ENCODE measurements at places on chromosomes 16 and 17.

DNA sequence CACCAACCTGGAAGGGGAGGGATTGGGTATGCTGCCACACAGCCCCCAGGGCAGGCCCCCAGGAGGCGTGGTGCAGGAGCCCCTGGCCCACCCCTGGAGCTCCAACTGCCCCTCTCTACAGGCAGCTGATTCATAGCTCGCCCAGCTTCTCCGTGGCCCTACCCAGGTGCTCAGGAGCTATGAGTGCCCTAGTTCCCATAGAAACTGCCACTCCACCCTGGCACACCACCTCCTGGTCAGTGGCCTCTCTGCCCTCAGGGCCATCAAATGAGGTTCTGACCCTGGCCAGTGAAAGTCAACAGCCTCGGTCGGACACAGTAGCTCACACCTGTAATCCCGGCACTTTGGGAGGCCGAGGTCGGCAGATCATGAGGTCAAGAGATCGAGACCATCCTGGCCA lies 18.0 kb downstream of the CNGB1 start:
- no peak for DNase-seq

DNA sequence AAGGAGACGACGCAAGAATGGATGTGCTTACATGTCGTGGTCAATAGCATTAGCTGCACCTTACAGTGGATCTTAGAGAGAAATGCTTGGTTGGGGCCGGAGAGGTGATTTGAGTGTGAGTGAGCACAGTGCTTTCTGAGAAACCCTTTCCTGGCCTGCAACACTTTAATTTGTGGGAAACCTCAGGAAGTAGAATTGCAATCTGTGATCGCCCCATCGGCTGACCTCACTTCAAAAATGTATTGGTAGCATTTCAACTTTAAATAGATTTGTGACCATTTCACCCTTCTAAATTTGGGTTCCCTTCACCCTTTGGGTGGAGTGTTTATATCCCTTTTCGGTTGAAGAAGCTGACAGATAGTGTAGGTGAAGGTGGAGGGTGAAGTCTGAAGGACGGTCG lies 13.2 kb downstream of the PRKCB start:
- DNase-seq, result no peak

DNA sequence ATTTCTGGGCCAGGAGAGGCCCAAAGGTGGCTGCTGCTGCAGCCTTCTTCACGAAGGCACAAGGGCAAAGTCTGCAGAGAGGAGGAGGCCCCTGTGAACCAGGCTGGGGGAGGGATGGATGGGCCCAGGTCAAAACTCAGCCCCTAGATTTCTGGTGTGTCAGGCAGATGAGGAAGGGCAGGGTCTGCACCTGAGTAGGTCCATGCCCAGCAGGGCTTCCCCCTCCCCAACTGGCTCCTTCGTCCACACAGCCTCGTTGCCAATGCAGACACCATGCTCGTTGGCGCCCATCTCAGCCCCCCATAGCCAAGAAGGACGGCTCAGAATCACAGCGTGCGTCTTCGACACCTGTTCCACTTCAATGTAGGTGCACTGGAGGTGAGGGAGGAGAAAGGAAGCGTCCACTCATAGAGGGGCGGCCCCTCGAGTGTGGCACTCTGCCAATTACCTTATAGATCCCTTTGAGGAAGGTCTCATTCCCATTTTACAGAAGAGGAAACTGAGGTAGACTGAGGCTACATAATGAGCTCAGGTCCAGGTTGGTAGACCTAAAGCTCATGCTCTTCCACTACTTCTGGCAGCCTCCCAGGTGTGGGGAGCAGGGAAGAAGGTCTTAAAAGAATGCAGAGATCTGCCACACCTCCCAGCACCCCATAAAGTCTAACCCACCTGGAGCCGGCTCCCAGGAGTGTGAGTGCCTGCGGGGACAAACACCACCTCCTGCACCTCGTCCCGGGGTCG lies 902 bp downstream of the SCRN2 start:
- DNase-seq, result no peak

- DNase-seq, result no peak
These were observed 257.6 kb upstream of the SDK2 start for GRCh38 chr17:73901661-73902415.

DNA sequence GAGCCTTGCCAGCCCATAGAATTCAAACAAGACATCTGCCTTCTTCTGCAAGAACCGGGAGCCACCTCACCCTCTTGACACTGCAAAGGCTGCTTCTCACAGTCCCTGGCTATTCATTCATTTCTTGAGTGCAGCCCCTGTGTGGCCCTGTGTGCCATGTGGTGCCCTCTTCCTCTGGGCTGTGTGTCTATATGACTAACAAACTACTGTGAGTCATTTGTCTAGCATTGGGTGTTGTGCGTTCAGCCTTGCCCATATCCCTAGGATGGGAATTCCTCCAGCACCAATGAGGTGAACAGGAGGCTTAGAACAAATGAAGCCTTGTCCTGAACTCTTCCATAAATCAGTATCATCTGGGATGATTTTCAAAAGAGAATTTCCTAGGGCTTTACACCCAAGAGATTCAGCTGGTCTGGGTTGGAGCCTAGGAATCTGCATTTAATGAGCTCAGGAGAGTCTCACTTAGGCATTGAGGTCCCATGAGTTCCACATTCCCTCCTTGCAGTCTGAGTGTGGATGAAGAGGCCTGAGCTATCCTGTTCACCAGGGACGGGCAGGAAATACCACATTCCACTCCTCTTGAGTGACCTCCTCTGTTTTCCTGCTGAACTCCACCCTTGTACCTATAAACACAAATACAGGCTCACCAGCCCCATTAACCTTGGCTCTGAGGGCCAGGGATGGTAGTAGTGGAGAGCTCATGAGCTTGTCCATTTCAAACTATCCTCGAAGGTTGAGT lies 308.7 kb upstream of the N4BP1 start:
- no peak for DNase-seq

DNA sequence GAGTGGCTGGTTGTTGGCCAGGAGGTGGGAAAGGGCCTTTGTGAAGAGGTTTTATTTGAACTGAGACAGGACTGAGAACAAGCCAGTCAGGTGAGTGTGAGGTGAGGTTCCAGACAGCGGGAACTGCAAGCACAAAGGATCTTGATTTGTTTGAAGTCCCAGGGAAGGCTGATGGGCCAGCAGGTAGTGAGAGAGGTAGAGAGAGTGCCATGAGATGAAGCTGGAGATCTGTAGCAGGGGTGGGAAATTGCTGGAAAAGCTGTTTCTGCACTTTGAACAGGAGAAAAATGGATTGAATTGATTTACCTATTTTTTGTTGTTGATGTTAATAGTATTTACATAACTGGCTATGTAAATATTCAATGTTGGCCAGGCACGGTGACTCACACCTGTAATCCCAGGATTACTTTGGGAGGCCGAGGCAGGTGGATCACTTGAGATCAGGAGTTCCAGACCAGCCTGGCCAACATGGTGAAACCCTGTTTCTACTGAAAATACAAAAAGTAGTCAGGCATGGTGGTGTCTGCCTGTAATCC lies 7.7 kb upstream of the DCTPP1 start:
- DNase-seq, result no peak
